ENCODE measurements at places on chromosomes 2 and 18.

DNA sequence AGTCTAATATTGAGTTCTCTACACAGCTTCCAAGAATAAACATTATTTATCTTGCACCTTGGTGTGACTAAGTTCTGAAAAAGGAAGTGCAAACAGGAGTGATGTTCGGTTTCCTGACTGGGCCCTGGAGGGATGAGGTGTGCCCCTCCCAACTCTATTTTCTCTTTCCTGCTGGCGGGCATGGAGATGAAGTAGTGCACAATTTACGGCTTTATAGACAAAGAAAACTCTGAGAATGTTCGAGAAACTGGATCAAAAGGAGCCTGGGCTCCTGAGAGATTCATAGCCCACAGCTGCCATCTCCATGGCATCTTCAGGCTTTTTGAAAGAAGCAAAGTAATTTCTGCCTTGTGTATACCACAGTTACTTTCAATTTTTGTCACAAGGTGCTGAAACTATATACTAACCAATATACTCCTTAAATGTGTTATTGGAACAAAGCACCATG is 22.3 kb downstream of the LRATD1 start:
- no peaks in the 10 kb centered on the region for H3K4me1 ChIP-seq
- no peaks in the 10 kb centered on the region for H3K36me3 ChIP-seq
- H3K27me3 ChIP-seq = no peaks in the 10 kb centered on the region
- no peak overlapping the region for H3K4me3 ChIP-seq
- ATAC-seq = no peak

- ATAC-seq = no peak
- H3K4me1 ChIP-seq = no peaks in the 10 kb centered on the region
- no peak overlapping the region for H3K27ac ChIP-seq
Observed at GRCh38 chr2:144111437-144111836, 408.5 kb downstream of the ZEB2 start.

- no peak for ATAC-seq
- no peak overlapping the region for H3K27ac ChIP-seq
- H3K36me3 ChIP-seq = no peaks in the 10 kb centered on the region
- no peak overlapping the region for H3K4me3 ChIP-seq
- H3K27me3 ChIP-seq = no peaks in the 10 kb centered on the region
Observed at GRCh38 chr2:200130762-200131166, 175.4 kb downstream of the MAIP1 start.

GRCh38 chr2:210399440-210400041 is 77.0 kb downstream of the LANCL1 start:
- H3K27ac ChIP-seq = no peak overlapping the region
- no peak for ATAC-seq
- no peaks in the 10 kb centered on the region for H3K4me1 ChIP-seq

GRCh38 chr2:167183931-167184330 is 295.7 kb downstream of the XIRP2 start:
- no peak overlapping the region for H3K27ac ChIP-seq
- H3K4me3 ChIP-seq = no peak overlapping the region
- H3K36me3 ChIP-seq = no peaks in the 10 kb centered on the region
- no peaks in the 10 kb centered on the region for H3K4me1 ChIP-seq
- ATAC-seq = no peak
- H3K27me3 ChIP-seq = no peaks in the 10 kb centered on the region

DNA sequence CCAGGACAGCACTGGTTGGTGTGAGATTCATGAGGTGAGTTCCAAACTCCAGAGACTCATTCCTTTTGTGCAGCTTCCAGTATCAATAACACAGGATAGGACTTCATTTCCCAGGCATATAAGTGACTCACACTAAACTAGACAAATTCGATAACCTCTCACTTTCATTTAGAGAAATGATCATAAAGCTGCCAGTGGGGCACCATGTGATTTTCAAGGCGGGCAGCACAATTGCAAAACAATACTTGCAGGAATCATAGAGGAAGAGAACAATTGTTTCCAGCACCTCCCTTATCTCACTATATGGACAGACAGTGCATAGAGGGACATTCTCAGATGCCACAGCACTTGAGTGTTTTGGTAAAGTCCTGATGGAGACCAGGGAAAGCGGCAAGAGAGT is 31.3 kb upstream of the DNAH7 start:
- H3K27ac ChIP-seq = no peak overlapping the region
- ATAC-seq = no peak
- no peaks in the 10 kb centered on the region for H3K36me3 ChIP-seq
- H3K27me3 ChIP-seq = no peaks in the 10 kb centered on the region

DNA sequence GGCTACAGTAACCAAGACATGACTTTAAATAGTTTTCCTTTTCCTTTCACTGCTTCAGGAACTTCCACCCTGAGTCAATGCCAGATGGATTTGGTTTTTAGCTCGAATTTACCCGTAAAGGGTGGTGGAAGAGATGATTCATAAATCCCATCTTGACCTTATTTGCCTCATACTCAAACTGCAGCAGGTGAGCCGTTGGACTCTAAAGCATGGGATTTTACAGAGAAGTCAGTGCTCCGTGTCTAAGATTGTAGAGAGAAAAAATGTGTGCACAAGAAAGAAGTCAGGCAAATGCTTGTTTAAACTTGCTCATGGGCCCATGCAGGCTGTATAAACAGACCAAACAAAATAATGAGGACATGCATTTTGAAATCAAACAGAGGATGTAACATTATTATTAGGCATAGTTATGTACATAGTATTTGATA is 369.7 kb upstream of the TRIB2 start:
- no peaks in the 10 kb centered on the region for H3K36me3 ChIP-seq
- no peak overlapping the region for H3K27ac ChIP-seq
- no peaks in the 10 kb centered on the region for H3K4me1 ChIP-seq
- ATAC-seq = no peak
- no peak overlapping the region for H3K4me3 ChIP-seq
